ENCODE measurements at places on chromosomes 5 and 9.

DNA sequence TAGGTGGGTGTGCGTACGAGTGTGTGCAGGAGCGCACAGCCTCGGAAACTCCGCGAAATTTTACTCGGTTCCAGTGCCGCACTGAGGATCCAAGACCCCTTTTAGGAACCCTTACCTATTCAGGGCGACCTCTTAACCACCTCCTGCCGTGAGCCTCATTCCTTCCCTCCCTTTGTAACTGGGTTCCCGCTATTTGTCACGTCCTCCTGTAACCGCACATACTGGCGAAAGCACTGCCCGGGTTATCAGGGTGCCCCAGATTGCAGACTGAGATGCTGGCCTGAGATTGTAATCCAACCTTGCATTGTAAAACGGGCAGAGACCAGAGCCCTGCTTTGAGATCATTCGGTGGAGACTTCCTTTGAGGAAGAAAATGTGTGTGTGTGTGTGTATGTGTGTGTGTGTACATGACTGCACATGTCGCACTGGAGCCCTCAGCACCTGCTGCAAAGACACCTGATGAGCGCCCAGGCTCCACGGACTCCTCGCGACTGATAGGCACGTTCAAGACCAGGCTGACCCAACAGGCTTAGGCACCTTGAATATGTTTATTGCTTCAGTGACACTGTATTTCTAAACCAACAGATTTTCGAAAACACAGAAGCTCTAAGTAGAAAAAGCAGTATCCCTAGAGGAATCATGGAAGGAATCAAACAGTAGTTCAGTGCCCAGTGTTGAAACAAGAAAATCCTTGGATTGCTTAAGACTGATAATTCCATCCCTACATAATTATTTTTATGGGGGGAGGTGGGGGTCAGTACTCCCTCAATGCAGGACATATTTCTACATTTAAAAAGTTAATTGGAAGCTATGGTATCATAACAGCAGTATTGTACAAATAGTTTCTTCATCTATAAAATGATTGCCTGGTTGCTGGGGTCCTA is 86.5 kb upstream of the TNFAIP8 start:
- DNase-seq = peak; percentile 26

DNA sequence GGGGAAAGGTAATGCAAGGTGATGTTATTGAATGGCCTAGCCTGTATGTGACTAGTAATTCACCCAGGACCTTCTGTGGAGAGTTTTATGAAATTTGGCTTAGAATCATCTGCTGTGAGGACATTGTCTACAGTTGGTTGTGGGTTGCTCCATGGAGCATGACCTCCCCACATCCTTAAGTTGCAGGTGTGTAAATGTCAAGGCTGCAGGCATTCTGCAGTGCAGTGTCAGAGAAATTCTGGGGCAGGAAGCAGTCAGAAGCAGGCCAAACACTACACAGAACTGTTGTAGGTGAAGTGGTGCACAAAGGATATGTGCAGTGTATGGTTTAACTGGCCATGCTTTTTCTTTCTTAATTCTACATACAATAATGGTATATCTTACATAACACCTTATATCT is 588.3 kb downstream of the EBF1 start:
- no peak for DNase-seq

GRCh38 chr9:75067894-75068293 is 20.1 kb downstream of the NMRK1 start:
- no peak for DNase-seq

DNA sequence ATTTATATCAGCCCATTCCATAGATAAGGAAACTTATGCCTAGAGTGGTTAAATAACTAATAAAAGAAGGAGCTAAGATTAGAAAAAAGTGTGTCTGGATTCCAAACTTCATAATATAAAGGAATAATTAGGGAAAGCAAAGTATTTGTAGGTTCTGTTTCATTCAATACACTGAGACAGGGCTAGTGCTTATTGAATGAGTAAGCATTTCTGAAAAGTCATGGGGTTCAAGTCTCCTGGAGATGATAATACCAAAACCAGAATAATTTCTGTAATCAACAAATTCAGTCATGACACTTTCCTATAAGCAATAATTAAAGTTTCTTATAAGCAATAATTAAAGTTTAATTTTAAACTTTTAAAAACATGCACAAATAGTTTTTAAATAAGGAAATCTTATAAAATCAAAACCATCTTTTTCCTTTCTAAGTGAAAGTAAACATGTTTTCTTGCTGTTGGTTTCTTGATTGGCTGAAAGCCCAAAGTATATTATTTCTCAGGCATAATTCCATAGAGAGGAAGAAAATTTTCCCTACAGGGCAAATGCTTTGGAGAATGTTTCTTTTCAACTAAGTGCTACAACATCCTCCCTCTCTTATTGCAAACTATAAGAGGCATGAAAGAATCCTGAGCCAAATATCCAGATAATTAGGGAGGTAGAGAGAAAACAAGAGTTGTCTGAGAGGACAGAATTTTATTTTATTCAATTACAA is 510.2 kb downstream of the PRELID2 start:
- no peak for DNase-seq

DNA sequence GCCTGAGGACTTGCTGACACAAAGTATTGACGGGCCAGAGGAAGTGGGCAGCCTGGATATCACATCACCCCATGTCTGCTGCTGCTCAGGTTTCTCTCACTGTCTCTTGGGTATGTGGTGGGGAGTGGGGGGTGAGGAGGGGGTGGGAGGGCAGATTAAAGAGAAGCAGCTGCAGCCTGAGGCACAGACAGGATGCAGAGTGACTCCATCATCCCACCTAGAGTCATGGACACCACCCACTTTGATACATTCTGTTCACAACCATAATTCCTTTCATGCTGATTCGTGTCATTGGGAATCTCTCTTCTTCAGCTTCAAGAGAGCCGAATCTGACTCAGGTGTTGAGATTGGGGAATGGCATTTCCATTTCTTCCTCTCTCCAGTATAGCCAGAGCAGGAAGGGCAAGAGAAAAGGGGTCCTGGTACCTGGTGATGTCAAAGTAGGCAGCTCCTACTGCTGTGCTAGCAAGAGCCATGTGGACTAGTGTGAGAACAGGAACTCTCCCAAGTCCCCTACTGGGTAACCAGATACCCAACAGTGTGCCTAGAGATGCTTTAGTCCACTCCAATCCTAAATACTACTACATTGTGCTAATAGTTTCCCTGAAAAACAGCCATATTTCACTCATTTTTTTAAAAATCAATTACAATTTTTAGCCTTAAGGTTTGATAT is 22.4 kb downstream of the GRAMD2B start:
- no peak for DNase-seq

DNA sequence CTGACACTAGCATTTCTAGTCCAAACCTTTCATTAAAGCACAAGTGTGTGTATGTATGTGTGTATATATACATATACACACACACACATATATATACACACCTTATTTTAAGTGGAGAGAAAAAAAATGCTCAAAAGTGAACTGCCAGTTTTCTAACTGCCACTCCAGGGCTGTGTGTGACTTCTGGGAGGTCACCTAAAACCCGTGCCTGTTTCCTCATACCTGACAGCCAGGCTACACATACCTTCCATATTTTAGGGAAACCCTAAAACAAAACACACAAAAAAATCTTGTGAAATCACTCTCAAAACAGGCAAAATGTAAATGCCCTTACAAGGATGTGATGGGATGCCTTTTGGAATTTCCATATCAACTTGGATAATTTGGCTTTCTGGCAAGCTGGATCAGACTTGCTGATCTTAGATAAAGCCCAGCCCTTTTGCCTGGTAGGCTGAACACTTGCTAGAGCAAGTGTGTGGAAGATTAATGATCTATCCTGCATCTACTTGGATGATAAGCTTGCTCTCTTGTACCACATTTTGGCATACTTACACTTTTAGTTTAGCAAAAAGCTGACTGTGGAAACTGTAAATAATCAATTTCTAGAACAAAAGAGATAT is 127.8 kb downstream of the GNAQ start:
- DNase-seq = no peak

DNA sequence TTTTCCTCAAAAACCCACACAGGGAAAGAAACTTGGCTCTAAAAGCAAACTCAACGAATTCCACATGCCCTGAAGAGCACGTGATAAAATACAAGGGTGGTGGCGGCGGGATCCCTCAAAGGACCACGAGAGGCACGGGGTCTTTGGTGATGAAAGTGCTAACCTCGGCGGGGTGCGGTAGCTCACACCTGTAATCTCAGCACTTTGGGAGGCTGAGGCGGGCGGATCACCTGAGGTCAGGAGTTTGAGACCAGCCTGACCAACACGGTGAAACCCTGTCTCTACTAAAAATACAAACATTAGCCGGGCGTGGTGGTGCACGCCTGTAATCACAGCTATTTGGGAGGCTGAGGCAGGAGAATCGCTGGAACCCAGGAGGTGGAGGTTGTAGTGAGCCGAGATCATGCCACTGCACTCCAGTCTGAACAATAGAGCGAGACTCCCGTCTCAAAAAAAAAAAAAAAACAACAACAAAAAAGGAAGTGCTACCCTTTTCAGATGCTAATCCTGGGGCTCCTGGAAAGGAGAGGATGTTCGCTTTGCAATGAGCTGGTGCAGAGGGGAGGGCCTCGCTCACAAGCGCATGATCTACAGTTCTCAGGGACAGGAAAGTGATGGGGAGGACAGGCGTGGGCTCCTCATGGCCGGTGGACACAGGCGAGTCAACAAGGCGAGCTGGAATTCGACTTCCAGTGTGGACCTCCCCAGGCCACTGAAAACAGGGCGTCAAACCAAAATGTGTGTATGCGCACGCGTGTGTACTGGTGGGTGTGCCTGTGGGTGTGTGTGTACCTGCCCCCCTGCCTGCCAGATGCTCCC is 54.1 kb downstream of the USP20 start:
- peak; percentile 38 for DNase-seq

- DNase-seq = no peak
Observed at GRCh38 chr9:38138276-38138675, 69.2 kb upstream of the SHB start.

- DNase-seq = no peak
Observed at GRCh38 chr5:6246820-6247437, 131.4 kb downstream of the MED10 start.

DNA sequence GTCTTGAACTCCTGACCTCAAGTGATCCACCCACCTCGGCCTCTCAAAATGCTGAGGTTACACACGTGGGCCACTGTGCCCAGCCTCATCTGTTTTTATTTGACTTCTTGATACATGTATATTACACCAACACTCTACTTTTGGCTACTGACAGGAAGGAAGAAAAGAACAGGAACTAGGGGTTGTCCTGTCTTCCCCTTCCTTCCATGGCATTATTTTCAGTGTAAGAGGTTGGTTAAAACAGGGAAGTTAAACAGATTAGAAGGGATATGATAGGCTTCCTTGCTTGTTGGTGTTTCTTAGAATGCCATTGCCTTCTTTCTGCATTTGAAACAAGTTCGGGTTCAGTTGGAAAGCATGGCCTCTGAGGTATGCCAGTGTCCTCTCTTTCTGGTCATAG is 312.8 kb downstream of the NDUFS4 start:
- DNase-seq = peak; percentile 12

GRCh38 chr9:90568667-90569066 is 74.0 kb downstream of the DIRAS2 start:
- no peak for DNase-seq

DNA sequence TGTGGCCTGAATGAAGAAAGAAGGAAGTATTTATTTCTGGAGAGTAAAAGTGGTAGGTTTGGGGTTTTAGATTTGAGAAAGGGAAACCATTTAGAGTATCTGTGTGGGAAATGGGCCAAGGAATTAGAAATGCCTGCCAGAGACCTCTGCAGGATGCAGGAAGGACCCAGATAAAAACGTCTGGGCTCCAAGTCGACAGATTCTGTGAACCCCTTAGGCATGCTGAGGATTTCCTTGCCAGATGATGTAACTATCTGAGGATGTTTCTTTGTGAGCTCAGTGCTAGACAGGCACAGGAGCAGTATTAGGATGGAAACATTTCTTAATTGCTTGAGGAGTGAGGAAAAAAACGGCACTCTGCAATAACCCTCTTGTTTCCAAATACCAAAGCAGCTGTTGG is 251.8 kb upstream of the DMRT1 start:
- no peak for DNase-seq

GRCh38 chr5:127320032-127320965 is 29.7 kb downstream of the MEGF10 start:
- no peak for DNase-seq

DNA sequence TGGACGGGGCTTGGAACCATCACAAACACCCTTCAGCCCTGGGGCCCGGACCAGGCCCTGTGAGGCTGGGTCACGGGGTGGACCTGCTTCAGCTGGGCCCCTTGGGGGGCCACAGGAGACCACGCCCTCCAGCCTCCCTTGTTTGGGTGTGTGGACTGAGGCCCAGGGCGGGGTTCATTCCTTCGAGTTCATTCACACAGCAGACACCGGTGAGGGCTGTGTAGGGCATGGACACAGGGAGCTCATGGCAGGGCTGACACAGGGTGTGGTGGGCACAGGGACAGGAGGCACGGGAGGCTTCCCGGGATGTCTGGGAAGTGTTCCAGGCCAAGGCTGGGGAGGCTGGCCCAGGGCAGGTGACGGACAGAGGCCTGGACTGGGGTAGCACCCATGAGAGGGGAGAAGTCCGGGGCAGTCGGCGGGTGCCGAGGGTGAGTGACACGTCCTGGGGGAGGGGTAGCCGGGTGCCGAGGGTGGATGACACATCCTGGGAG is 8.9 kb downstream of the DNLZ start:
- DNase-seq = no peak

GRCh38 chr5:170117736-170118135 is 12.0 kb downstream of the FOXI1 start:
- DNase-seq = no peak

GRCh38 chr9:134474055-134474370 is 147.8 kb downstream of the RXRA start:
- no peak for DNase-seq

DNA sequence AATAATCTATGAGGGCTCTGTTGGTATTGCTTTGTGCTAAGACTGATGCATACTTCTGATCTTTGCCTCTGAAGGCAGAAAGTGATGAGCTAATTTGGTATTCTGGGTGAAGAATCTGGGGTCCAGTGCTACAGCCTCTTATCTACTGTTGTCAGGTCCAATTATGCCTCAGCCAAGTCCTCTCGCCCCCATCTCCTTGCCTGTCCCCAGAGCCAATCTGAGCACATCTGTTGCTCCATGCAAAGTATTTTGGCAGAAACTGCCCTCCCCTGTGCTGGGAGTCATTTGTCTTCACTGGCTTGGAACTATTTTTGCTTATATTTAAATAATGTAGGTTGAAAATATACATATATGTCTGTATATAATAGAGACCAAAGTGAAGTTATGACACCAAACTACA is 23.4 kb downstream of the LSM11 start:
- no peak for DNase-seq

All from inflammatory macrophage (primary cell).